AG10803 (cell line): ENCODE measurements at places on chromosomes 16 and 17.

- no peak for DNase-seq
These were observed 75.6 kb downstream of the MGAT5B start for GRCh38 chr17:76943781-76944213.

GRCh38 chr17:77880711-77881450, 77.6 kb upstream of the TNRC6C start:
- DNase-seq = no peak

GRCh38 chr16:11759163-11759834, 16.6 kb upstream of the TXNDC11 start:
- DNase-seq = no peak

DNA sequence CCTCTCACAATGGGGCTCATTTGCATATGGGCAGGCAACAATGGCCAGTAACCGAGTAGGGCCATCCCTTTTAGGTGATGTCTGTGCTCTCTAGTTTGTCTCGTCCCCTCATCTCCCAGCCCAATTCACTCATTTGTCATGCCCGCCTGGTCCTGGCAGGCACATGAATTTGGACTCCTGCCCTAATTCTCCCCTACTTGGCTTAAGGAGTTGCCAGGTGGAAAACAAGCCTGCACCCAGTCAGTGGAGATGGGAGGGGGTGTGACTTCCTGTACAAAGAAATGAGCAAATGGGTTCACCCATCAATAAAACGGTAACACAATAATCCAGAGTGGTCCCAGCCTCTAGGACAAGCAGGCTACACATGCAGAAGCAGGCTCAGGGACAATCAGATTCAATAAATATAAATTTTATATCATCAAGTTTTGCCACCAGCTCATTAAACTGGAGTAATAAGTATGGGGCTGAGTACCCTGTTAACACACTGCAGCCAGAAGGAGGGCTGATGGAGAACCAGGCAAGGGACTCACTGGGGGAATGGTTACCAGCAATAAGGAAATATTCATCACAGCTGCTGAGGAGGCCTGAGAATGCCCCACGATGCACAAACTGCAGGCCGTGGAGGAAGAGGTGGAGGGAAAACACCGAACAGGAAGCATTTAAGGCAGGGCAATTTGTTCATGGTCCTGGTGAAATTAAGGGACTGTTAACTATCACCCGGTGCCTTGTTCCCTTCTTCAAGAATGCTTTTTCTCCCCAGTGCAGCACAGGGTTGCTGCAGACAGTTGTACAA, 84.4 kb upstream of the GPRC5B start:
- DNase-seq = no peak

DNA sequence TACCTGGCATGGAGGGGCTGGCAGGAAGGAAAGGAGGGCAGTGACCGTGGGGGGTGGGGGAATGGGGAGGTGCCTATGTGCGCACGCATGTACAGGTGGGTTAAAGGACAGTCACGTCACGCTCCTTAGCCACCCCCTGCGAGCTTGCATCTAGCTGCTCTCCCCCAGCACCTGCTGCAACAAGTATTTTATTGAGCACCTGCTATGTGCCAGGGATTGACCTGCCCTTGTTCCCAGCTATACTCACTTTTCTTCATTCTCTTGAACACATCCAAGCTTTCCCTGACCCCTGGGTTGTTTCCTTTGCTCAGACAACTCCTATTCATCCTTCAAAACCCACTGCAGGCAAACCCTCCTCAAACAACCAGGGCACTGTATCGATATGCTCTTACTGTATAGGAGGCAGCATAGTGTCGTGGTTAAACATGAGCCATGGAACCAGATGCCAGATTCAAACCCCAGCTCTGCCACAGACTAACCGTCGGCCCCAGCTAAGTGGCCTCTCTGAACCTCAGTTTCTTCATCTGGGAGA, 155.2 kb upstream of the CIBAR2 start:
- DNase-seq = no peak

DNA sequence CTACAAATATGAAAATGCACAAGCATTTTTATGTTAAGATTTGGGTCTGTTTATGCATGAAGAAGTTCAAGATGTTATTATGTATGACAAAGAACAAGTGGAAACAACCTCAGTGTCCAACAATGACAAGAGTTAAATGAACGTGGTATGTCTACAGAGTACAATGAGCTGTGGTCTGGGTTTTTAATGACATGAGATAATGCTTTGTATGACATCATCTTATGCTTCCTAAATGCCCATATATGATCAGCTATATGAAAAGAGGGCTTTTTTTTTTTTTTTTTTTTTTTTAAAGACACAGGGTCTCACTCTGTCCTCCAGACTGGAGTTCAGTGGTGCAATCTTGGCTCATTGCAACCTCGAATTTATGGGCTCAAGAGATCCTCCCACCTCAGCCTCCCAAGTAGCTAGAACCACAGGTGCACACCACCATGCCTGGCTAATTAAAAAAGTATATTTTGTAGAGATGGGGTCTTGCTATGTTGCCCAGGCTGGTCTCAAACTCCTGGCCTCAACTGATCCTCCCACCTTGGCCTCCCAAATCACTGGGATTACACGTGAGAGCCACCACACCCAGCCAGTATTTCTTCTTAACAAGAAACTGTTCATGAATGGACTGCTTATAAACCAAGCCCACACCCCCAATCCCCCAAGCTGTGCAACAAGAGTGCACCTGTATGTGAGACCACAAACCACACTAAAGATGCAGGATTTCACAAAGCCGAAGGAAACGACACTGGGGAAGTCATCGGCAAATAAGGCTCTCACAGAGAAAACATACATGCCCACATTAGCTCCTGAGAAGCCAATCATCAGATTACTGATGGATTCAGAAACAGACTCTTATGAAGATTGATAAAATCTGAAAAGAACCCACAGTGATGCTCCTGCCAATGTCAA, 114.5 kb downstream of the CPPED1 start:
- DNase-seq = no peak

GRCh38 chr17:42817866-42818265, 6.2 kb downstream of the BECN1 start:
- peak; percentile 55 for DNase-seq

- no peak for DNase-seq
These were observed 29.7 kb upstream of the PEMT start for GRCh38 chr17:17621254-17621653.

GRCh38 chr17:77287432-77288068, 146.8 kb downstream of the SEC14L1 start:
- peak; percentile 84 for DNase-seq

DNA sequence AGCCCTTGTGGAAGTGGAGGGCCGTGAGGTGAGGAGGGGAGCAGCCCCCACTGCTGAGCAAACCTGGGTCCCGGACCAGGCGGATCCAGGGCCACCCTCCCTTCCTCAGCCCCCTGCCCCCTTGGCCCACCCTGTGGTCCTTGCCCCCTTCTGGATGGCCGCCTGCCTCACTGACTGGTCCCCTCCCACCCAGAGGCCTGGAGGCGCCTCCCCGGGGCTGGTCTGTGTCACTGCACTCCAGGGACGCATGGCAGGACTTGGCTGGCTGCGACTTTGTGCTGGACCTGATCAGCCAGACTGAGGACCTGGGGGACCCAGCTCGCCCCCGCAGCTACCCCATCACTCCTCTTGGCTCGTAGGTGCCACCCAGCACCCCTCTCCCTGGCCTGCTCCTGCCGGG, 19.2 kb upstream of the SMIM5 start:
- DNase-seq = no peak

GRCh38 chr16:24852281-24852721, 6.5 kb downstream of the SLC5A11 start:
- no peak for DNase-seq

DNA sequence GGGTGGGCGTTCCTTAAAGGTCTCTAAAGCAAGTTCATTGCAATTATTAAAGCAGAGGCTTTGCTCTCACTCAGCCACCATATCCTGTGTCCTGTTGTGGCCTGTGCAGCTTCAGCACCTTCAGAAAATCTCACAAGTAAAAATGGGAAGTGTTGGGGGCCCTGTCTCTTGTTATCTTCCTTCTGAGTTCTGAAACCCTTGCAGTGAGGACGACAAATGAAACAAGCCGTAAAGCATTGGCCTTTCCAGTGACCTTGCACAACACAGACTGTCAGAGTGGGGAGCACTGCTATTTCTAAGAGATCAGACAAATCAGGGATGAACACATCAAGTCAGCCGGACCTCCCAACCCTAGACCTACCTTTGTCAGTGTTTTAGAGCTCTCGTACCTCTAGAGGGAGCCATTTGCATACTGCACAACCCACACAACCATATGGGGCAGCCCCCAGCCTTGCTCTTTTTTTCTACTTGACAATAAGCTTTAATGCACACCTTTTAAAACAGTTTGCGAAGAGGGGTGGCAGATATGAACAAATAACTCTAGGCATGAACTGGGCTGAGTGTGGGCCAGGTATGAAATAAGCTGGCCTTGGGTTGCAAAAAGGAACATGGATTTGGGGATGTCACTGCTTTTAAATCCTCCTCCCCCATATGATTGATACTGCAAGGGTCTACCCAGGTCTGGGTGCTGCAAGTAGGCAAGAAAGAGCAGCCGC, 89.8 kb downstream of the KATNIP start:
- peak; percentile 50 for DNase-seq

DNA sequence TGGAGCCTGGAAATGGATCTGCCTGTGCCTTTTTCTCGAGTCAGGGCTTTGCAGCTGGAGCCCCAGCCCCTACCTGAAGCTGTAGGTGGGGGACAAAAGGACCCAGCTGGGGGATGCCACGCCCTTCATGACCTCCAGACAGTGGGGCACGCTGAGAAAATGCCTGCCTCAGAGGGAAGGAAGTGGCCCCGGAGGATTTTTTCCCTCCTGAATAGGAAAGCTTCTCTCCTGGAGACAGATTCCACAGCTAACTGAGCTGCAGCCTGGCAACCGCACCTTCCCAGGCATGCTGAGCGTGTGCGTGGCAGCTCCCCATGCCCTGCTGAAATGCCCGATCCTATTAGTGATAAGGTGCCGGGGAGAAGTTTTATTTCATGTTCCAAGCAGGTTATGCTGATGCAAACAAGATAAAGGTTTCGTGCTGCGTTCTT, 58.0 kb downstream of the AIPL1 start:
- DNase-seq = no peak

DNA sequence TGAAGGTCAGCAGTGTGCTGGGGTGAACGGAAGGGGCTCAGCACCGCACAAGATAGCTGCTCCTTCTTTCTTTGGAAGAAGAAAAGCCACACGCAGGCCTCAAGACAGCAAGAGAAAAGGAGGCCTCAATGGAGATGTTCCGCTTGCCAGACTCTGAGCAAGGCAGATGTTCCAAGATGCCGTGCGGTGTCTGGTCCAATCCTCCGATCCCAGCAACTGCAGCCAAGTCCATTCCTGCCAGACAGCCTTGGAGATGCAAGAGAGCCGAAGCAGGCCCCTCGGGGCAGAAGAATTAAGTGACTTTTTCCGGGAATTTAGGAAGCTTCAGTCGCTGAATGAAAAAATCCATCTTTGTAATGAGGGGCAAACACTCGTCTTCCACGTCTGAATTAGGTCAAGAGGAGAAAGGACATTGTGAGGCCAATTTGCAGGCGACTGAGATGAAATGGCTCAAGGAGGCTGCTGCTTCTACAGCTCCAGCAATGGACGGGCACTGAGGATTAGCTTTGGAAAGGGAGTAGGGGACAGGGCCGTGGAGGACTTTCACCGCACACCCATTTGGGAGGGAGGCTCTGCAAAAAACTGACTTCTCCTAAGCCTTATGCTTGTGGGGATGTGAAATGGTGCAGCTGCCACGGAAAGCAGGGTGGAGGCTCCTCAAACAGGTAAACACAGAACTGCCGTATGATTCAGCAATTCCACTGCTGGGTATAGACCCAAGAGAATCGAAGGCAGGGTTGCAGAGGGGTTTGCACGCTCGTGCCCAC, 44.7 kb downstream of the RPH3AL start:
- DNase-seq = peak; percentile 41

- no peak for DNase-seq
These were observed 10.8 kb downstream of the C16orf90 start for GRCh38 chr16:3484318-3485096.

DNA sequence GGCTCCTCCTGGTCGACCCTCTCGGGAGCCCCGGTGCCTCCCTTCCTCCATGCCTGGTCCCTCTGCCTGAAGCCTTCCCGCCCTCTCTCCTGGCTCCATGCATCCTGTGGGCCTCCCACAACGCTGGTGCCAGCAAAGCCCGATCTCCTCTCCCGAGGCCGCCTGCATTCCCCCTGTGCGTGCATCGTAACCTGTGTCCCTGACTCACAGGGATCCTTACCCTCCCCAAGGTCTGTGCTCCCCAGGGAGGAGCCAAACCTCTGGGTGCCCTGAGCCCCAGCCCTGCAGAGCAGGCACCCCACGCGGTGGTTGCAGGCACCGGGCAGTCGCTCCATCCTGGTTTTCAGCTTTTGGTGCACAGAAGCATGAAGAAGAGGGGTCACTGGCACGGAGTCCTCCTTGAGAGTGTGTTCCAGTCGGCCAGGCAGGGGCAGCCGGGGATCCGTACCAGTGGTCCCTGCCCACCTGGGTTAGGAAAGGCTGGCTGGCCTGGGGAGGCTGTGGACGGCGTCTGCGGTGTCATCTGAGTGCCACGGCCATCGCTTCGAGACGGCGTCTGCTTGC, 1.8 kb upstream of the ENPP7 start:
- DNase-seq = no peak

DNA sequence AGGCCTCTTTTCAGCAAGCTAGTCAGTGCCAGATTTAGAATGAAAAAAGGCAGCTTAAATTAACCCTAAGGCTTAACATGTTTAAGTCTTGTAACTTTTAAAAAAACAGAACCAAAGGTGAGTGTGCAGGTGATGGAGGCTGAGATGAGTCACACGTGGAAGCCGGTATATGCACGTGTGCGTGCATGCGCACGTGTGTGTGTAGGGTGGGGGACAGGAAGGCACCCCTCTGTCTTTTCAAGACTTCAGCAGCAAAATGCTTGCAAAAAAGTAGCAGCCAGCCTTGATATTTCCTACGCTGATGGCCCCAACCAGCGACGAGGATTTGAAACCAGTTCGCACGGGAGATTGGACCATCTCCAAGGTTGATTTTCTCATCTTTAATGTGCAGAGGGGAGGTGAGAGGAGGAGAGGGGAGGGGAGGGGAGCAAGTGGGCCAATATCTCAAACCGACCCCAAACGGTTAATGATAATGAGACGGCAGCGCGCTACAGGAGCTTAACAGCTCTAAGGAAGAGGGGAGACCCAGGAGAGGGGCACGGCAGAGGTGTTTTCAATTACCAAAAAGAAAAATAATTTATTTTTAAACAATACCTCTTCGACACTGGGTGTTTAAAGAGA, 154.7 kb downstream of the ZNF423 start:
- DNase-seq = no peak

- no peak for DNase-seq
These were observed 25.6 kb upstream of the RMI2 start for GRCh38 chr16:11319529-11320146.

- DNase-seq = no peak
These were observed 424 bp upstream of the NUBP1 start for GRCh38 chr16:10743227-10743609.

DNA sequence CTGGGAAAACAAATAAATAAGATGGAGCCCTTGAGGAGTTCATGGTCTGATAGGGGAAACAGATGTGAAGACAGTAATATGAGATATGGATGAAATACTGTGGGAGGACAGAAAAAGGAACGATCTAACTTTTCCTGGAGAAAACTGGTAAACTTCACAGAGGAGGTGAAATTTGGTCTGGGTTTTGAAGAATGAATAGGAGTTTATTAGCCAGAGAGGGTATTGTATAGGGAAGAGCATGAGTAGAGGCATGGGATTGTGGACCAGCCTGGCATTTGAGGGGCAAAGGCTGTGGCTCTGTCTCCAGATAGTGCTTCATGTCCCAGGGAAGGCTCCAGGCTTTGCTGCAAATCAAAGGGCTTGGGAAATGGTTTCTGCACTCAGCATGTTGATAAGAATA, 1.6 kb downstream of the LPO start:
- DNase-seq = no peak

GRCh38 chr17:74280093-74280513, 6.1 kb downstream of the DNAI2 start:
- DNase-seq = no peak

- DNase-seq = no peak
These were observed 13.2 kb upstream of the VPS35L start for GRCh38 chr16:19542138-19542821.
